T-helper 2 cell (primary cell): ENCODE measurements at places on chromosomes 11 and 22.

GRCh38 chr11:77086521-77087472 is 15.8 kb upstream of the OMP start:
- no peak for DNase-seq

GRCh38 chr11:133718238-133718637 is 127.1 kb downstream of the SPATA19 start:
- no peak for DNase-seq

DNA sequence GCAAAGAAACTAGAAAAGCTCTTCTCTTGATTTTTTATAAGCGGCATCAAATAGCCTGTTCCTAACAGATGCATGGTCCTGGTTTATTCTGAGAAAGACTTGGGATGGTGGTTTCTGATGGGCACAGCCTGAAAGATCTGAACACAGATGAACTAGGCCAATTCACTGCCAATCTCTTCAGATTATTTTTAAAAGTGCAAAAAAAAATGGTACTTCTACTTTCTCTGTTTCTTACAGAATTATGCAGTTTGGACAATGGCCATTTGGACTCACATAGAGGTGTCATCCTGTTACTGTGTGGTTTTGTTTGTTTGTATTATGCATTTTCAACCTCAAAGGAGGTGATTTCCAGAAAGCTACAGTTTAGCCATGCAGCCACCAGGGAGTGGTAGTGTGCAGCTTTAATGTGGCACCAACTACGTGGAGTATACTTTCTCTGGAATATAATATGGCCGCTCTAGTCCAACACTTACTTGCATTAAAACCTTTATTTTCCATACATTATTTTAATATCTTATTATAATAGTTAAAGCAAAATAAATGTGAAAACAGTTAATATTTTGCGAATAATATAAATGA is 469.8 kb upstream of the KIRREL3 start:
- DNase-seq, result no peak

DNA sequence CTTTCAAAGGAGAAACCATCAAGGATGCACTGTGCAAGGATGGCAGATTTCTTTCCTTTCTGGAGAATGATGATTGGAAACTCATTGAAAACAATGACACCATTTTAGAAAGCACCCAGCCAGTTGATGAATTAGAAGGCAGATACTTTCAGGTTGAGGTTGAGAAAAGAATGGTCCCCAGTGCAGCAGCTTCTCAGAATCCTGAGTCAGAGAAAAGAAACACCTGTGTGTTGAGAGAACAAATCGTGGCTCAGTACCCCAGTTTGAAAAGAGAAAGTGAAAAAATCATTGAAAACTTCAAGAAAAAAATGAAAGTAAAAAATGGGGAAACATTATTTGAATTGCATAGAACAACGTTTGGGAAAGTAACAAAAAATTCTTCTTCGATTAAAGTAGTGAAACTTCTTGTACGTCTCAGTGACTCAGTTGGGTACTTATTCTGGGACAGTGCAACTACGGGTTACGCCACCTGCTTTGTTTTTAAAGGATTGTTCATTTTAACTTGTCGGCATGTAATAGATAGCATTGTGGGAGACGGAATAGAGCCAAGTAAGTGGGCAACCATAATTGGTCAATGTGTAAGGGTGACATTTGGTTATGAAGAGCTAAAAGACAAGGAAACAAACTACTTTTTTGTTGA is 9.8 kb downstream of the FAM111A start:
- no peak for DNase-seq

DNA sequence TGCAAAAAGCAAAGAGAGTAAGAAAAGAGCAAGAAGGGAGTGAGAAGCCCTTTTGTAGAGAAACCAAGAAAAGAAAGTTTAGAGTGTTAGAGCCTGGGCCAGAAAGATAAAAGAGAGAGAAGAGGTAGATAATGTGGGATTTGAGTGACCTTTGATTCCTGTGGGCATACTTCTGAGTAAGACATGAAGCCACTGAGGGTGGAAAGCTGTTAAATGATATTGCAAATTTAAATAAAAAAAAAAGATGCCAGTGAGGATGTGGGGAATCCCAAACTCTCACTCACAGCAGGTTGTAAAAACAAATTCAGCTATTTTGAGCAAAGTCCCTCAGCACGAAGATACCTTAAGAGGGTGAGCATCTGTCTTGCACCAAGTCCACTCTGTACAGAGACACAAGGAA is 59.4 kb upstream of the TOP3B start:
- DNase-seq, result no peak
